Activated CD8-positive, alpha-beta memory T cell treated with anti-CD3 and anti-CD28 coated beads for 36 hours (primary cell): ENCODE measurements at places on chromosomes 2 and 18. TPM values are rescaled to one million over a fixed set of nuclear protein-coding genes. Genes with fewer than 3 reads are reported as not detected.

CPLX4 gene
- not detected for total RNA-seq

CHAC2 gene
- 24.9 TPM for total RNA-seq

SNORC gene
- total RNA-seq, result 1.3 TPM

KIF3C gene
- 6.6 TPM for total RNA-seq

ARHGAP28 gene
- not detected for total RNA-seq

SRD5A2 gene
- 0.04 TPM for total RNA-seq

RAB6C gene
- total RNA-seq, result 0.06 TPM

ZNF804A gene
- total RNA-seq, result not detected

OSR1 gene
- total RNA-seq, result not detected

RNPEPL1 gene
- 51.7 TPM for total RNA-seq

CD8B2 gene
- 3.2 TPM for total RNA-seq

NGEF gene
- total RNA-seq, result 0.13 TPM

FNDC4 gene
- total RNA-seq, result not detected

DSC2 gene
- not detected for total RNA-seq

FHL2 gene
- total RNA-seq, result 2.5 TPM

CARF gene
- total RNA-seq, result 3.8 TPM

TGFA gene
- 0.11 TPM for total RNA-seq

CAPN14 gene
- 0.30 TPM for total RNA-seq

MAP3K19 gene
- not detected for total RNA-seq

UNC80 gene
- not detected for total RNA-seq

PASK gene
- 73.8 TPM for total RNA-seq

DLGAP1 gene
- total RNA-seq, result not detected

IL1F10 gene
- not detected for total RNA-seq

SKOR2 gene
- not detected for total RNA-seq

IL1RN gene
- total RNA-seq, result 0.78 TPM

HOXD12 gene
- total RNA-seq, result not detected

HOXD9 gene
- not detected for total RNA-seq

ZNF397 gene
- 16.1 TPM for total RNA-seq

SCN3A gene
- total RNA-seq, result not detected

PRKAG3 gene
- not detected for total RNA-seq

NEU2 gene
- not detected for total RNA-seq

ECEL1 gene
- not detected for total RNA-seq

SAG gene
- not detected for total RNA-seq

HOXD3 gene
- not detected for total RNA-seq

NEB gene
- 0.10 TPM for total RNA-seq

FAM237A gene
- total RNA-seq, result not detected

CHST9 gene
- not detected for total RNA-seq

GKN1 gene
- not detected for total RNA-seq

RAB6D gene
- total RNA-seq, result not detected

DNAJB2 gene
- total RNA-seq, result 53.5 TPM

IL1R2 gene
- total RNA-seq, result 0.80 TPM

ATP8B1 gene
- 0.06 TPM for total RNA-seq

GALNT13 gene
- total RNA-seq, result not detected

ACSL3 gene
- total RNA-seq, result 46.2 TPM

COLEC11 gene
- 0.38 TPM for total RNA-seq
